Stimulated activated CD8-positive, alpha-beta memory T cell treated with anti-CD3 and anti-CD28 coated beads, Interleukin-4, amount 100 ng/mL, for 1 hour (primary cell): ENCODE measurements at places on chromosomes 4 and X.
A peak's percentile ranks its signal among the peaks of the same experiment; 100 is the strongest.

GRCh38 chr4:26013629-26014028, 99.6 kb downstream of the SMIM20 start:
- no peak for DNase-seq

DNA sequence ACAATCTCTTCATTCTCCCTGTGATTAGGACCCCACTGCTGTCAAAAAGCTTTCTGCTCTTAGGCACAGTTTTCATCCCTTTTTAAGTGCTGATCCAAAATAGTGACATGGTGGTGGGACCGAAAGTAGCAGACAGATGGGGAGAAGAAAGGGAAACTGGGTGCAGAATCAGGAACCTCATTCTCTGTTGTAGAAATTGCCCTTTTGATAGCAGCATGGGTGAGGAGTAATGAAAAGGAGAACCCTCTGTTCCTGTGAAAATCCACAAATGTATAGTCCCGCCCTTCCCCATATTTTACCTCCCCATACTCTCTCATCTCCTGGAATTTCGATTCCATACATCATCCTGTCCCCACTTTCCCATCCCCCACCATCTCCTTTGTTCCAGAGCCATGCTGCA, 126.5 kb downstream of the STIM2 start:
- no peak for DNase-seq

DNA sequence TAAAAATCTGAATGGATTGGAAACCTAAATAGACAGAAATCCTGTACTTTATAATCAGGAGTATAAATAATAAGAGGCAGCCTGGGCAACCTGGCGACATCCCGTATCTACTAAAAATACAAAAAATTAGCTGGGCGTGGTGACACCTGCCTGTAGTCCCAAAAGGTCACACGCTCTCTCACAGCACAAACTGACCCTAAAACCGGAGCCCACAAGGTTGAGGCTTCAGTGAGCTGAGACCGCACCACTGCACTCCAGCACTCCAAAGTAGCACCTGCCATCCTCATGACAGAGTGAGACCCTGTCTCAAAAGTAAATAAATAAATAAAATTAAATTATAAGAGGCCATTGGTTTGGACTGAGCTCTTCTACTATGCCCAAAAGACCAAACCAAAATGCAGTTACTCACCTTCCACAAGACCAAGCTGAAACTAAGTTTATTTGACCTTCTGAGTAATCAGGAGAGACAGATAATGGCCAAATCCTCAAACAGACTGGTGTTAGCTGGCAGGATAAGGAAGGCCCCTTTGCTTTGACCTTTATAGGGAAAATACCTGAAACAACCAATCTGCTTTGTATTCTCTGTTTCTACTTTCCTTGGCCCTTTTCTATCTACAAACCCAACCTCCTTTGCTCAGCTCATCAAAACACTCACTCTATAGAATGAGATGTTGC, 3.2 kb upstream of the GRSF1 start:
- DNase-seq: no peak

DNA sequence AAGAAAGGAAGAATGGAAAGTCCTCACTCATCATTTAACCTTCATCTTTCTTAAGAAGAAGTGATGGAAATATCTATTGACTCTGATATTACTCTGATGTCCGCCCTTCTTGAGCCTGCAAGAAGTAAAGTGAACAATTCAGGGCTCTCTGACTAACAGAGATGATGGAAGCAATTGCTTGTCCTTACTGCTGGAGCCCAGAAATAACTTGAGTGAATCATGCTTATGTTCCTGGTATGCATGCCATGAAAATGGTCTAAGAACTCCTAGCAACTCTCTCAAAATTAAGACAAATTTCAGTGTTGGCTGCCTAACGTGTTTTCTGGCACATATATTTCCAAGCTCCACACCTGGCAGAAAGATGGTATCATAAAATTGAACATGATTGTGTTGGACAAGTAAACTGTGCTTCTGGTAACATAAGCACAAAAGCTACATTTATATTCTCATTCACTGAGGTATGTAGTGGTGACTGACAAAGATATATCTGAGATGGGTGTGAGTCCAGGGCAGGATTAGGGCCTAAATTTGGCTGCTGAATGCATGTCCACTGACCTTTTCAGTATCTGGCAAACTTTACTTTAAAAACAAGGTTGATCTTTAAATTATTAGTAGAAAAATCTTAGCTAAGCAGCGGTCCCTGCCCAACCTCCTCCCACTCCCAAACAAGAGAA, 109.2 kb upstream of the OTUD4 start:
- no peak for DNase-seq

GRCh38 chrX:51568586-51568985, 50.1 kb downstream of the CENPVL3 start:
- no peak for DNase-seq

- no peak for DNase-seq
Measured at GRCh38 chr4:80010316-80010715, 62.7 kb downstream of the ANTXR2 start.

GRCh38 chr4:41339812-41340809, 83.4 kb downstream of the UCHL1 start:
- DNase-seq: no peak

- DNase-seq: no peak
Measured at GRCh38 chrX:13285229-13285628, 34.6 kb downstream of the ATXN3L start.

DNA sequence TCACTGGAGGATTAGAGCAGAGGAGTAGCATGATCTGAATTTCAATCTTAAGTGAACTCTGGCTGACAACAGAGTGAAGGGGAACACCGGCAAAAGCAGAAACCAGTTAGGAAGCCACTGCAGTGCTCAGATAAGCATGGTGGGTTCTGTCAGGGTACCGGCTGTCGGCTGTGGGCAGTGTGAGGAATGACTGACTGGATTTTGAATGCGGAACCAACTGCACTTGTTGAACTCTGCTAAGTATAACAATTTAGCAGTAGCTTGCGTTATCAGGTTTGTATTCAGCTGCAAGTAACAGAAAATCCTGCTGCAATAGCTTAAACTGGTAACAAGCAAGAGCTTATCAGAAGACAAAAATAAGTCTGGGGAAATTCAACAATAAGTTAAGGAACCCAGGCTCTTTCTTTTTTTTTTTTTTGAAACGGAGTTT, 5.2 kb downstream of the HTT start:
- DNase-seq: no peak

DNA sequence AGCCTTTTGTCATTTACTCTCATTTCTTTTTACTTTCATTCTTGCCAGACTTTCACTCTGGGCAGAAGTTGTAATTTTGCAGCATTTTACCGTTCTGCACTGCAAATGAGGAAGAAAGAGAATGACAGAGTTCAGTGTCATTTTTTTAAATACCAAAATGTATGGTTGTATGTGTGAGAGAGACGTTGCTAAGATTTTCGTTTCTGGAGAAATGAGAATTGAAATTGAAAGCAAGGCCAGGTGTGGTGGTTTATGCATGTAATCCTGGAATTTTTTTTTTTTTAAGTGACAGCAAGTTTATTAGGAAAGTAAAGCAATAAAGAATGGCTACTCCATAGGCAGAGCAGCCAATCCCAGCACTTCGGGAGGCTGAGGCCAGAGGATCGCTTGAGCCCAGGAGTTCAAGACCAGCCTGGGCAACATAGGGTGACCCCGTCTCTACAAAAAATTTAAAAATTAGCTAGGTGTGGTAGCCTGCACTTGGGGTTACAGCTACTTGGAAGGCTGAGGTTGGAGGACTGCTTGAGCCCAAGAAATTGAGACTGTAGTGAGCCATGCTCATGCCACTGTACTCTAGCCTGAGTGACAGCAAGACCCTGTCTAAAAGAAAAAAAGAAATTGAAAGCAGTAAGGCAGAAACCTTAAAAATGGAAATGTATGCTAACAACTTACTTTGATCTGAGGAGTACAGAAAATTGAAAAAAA, 12.9 kb downstream of the DCK start:
- DNase-seq: no peak

GRCh38 chrX:135914404-135914803, 20.9 kb downstream of the SAGE1 start:
- DNase-seq: no peak

- DNase-seq: no peak
Measured at GRCh38 chr4:181508601-181509000, 734.6 kb upstream of the TENM3 start.

DNA sequence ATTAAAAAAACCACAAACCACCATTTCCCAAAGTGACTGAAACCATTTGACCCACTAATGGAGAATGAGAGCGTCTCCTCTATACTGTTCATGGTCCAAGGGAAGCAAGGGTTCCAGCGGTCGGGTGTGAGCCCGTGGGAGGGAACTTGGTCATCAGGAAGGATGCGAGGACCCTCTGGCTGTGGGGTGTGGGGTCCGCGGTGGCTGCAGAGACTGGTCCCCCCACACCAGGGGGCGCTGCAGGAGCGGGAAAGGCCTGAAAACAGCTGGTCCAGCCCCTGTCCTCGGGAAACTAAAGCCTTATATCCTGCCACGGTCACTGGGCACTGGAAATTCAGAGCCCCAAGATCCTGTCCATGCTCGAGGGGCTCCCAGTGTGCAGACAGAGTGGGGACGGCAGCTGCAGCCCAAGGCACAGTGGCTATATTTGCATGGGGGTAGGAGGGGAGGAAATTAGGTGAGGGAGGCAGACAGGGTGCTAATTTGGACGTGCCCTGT, 4.3 kb downstream of the BLOC1S4 start:
- DNase-seq: peak; percentile 69

GRCh38 chr4:2416564-2417225, 1.8 kb downstream of the ZFYVE28 start:
- no peak for DNase-seq

DNA sequence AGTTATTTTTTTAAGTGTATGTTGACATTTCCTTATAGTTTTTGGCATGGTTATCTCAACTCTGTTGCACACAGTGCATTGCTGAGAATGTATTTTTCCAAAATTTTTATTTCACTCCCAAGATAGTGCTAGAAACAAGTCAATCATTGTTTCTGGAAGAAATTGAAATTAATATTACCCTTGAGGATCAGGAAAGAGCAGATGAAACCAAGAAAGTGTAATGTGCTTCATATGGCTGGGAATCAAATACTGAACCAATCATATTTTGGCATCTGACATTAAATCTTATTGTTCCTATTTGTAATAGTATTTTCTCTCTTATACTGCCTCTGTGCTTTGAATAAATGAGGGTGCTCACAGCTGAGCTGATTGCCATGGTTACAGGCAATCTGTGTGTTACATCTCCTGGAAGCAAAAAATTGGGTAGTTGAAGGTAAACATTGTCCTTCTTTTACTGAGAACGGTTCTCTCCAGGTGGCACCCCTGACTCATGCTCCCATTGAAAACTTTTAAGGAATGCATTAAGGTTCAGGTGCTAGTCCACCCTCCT, 358.2 kb upstream of the NR3C2 start:
- no peak for DNase-seq

- no peak for DNase-seq
Measured at GRCh38 chrX:132692526-132692925, 203.7 kb upstream of the MBNL3 start.

DNA sequence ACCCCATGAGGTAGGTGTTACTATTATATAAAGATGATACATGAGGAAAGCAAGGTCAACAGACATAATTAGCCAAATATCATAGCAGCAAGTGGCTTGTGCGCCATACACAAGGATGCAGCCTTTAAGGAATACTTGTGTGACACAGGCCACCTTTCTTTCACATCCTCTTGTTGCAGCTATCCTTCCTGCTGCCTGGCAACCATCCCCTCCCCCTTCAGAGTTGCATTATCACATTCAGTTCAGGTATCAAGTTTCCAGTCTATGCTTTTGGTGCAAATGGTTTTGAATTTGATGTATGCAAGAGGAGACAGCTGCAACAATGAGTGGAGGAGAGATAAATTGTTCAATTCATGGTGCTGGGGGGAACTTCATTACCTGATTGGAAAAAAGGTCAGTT, 6.4 kb downstream of the ZCCHC18 start:
- no peak for DNase-seq

GRCh38 chrX:134139090-134139489, 97.9 kb upstream of the CCDC160 start:
- DNase-seq: no peak

- DNase-seq: no peak
Measured at GRCh38 chrX:119512146-119512800, 44.0 kb downstream of the SLC25A5 start.

- DNase-seq: no peak
Measured at GRCh38 chr4:19945979-19946380, 305.7 kb upstream of the SLIT2 start.

- DNase-seq: no peak
Measured at GRCh38 chr4:93828332-93828994, at the start of gene ATOH1. TSS of gene ATOH1 (plus strand) at chr4:93828753. CDS start at chr4:93828927, 174 bp downstream.

- DNase-seq: no peak
Measured at GRCh38 chr4:74038425-74039314, at the start of gene CXCL3. TSS of gene CXCL3 (minus strand) at chr4:74038689. CDS start at chr4:74038611, 78 bp downstream.

GRCh38 chr4:177434667-177435066, 7.6 kb downstream of the AGA start:
- no peak for DNase-seq

- DNase-seq: no peak
Measured at GRCh38 chrX:46873746-46874145, 36.9 kb downstream of the RP2 start.

DNA sequence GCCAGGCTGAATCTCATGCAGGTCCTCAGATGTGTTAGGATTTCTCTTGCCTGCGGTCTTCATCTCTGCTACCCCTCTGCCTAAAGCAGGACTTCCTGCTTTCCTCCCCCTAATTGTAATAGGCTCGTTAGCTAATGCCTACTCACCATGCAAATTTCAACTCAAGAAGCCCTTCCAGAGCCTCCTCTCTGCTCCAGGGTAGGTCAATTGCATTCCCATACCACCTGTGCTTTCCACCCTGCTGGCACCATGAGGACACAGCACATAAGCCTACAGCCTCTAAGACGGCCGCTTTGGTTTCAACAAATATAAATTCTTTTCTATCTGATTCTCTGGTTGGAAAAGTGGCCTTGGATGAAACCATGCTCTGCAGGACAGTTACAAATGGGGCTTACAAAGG, 93.9 kb downstream of the QDPR start:
- no peak for DNase-seq

DNA sequence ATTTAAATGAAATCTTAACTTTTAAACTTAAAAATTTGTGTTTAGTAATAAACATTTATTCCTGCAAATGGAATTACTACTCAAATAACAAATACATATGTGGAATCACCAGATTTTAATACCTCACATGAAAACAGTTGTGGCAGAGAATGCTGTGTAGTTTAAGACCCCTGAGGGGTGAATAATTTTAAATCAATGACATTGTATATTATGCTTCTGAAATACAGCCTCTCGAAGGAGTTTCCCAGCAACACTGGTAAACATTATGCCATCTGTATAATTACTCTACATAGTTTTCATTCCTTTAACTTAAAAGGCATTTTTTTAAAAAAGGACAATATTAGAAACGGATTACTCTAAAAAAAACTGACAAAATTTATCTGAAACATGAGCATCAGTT, 2313.3 kb downstream of the ARAP2 start:
- no peak for DNase-seq
